Activated CD4-positive, CD25-positive, alpha-beta regulatory T cell treated with anti-CD3 and anti-CD28 coated beads, Interleukin-2, amount 50 U/mL, for 16 hours (primary cell): ENCODE measurements at places on chromosomes 11 and 22.

DNA sequence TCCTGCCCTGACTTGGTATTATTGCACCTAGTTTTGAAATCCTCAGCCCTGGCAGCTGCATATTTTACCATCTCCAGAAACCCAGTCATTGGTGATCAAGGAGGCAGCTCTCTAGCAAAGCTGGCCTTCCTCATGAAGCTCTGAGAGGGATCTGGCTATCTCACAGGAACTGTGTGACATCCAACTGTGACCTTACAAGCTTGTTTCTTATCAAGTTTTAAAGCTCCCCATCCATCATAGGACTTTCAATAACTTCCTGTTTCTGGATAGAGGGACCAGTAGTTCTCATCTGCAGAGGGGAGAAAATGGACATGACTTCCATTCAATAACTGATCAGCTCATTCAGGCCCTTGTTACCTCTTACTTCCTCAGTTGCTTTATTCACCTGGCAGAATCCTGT, 18.2 kb downstream of the CALCA start:
- DNase-seq = no peak

DNA sequence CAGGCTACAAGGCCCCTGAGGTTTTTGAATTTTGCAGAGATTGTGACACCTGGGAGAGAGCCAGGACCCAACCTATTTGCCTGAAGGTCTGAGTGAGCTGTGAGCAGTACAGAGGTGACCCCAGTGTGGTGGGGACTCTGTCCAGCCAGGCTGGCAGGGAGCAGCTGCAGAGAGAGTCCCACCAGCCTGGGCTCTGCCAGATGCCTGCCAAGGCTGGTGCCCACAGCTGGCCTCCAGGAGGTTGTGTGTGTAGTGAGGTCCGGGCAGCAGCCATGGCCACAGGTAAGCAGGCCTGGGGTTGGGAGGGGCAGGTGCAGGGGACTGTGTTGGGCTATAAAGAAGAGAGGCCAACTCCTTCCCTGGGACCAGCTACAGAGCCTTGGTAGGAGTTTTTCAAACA, 144.8 kb downstream of the CRYBB2 start:
- DNase-seq = no peak

DNA sequence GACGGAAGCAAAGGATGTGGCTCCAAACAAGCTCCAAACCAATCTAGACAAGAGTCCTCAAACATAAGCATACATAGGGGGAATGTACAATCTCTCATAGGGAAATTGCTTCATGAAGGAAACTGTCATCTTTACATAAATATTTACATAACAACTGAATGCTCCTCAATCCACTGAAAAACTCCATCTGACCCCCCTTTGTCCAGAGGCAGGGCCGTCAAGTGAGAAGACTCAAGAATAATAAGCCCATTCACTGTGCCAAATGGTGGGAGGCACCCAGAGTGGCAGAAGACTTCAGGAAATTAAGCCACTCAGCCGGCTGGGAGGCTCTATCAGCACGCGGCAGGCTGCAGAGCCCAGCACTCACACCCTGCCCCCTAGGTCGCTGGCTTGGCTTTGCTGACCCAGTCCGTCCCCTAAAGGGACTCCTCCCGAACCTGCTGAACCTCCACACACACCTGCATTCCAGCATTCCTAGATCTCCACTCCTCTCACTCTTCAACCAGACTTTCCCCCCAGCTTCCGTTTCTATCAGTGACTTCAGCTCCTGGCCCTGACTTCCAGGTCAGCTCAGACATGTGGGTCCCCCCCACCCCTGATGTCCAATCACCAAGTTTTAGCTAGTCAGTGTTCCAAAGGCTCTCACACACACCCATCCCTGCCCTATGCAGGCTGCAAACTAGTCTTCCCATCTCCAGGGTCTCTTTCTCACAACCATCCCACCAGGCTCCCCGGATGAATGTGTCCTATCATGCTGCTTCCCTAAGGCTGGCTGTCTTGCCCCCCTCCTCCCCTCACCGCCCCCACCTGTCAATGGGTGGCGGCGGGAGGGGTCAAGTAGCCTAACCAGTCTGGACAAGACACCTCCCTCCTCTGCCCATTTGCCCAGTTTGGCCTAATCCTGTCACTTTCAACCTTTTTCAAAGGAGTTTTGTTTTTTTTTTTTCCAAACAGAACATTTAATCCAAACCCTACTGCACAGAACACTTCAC, 11.3 kb downstream of the VPS37C start:
- no peak for DNase-seq

DNA sequence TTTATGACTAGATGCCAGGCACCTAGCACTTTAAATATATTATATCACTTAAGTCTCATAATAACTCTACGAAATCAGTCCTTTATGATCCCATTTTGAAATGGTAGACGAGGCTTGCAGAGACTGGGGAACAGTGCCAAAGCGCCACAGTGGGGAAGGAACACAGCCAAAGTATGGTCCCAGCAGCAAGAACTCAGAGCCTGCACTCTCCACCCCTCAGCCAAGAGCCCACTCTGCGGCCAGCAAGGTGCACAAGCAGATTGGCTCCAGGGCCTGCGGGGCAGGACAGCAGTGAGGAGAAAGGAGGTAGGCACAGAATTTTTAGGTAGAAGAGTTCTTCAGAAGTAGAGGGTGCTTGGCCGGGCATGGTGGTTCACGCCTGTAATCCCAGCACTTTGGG, 61.4 kb downstream of the NRXN2 start:
- no peak for DNase-seq

DNA sequence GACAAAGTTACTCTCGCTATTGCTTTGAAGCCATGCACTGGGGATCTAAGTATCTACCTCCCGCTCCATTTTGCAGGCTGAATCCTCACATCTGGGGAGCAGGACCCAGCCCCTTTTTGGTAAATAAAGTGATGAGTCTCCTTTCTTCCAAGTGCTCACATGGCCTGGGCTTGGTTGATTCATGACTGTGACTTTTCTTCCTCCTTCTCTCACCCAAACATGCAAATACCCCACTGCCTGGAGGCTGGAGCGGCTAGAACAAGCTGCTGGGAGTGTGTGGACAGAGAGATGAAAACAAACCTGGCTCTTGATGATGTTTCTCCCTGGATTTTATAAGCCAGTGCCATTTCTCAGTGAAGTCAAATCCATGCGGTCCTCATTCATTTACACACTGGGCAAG, 72.7 kb downstream of the TRIM29 start:
- DNase-seq = no peak

DNA sequence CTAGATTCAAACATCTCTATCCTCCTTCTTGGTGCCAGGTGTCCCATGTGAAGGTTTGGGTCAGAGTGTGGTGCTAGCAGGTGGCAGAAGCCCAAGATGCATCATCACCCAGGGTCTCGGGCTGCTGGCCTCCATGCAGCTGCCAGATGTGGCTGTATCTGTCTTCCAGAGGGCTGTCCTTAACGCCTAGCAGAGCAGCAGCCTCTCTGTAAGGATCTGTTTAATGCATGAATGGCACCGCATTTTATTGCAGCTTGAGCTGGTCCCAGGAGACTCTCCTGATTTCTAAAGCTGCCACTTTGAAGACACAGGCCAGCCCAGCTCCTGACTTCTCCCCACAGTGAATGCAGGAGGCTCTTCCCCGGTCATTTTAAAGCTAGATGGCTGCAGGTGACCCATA, 26.3 kb downstream of the SLC1A2 start:
- DNase-seq = no peak

DNA sequence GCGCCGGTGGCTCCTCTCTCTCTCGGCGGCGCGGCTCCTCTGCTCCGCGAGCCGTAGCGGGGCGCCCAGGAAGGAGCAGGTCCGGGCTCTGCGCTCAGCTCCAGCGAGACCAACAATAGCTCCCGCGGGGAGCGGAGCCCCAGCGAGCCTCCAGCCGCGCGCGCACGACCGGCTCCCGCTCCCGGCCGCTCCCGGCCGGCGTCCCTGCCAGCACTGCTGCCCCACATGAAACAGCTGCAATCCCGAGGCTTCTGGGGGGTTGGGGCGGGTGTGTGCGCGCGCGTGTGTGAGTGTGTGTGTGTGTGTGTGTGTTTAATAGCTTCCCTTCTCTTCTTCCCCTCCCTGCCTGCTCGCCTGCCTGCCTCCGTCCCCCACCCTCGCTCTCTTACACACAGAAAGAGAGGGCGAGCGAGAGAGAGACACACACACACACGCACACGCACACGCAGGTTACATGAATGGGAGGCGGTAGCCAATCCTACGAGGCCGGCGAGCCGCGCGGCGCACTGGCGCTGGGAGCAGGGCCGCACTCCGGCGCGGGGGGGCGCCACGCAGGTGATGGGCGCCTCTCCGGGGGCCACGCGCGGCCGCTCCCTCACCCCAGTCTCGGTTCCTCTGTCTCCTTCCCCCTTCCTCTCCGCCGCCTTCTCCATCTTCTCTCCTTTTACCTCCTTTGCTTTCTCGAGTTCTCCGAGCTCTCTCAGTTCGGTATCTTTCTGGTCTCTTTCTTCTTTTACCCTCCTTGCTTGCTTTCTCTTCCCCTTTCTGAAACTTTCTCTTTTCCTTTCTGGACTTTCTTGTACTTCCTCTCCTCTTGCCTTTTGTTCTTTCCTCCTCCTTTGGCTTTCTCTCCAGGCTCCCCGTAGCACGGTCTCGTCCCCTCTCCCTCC, at the start of gene TENM4:
Gene TENM4, minus strand, starts transcription at position 460 of the 890 bp plus-strand sequence. CDS start 371,086 bp downstream, outside the sequence.
- DNase-seq = no peak

DNA sequence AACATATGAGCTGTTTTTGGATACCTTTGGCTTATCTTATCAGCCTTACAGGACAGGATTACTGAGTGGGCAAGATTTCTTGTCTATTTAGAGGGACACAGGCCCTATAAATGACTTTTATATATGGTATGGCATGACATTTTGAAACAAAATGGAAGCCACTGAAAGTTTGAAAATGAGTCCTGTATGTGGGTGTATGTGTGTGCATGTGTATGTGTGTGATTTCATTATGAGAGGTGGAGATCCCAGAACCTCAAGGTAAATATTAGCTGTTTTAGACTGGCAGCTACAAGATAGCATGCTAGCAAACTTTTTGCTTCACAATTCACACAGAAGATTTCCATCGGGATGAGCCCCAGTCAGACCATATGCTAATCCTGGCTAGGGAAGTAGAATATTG, 970.5 kb upstream of the CCDC90B start:
- DNase-seq = no peak

- no peak for DNase-seq
Measured at GRCh38 chr11:111362887-111363411, 16.1 kb downstream of the POU2AF1 start.

DNA sequence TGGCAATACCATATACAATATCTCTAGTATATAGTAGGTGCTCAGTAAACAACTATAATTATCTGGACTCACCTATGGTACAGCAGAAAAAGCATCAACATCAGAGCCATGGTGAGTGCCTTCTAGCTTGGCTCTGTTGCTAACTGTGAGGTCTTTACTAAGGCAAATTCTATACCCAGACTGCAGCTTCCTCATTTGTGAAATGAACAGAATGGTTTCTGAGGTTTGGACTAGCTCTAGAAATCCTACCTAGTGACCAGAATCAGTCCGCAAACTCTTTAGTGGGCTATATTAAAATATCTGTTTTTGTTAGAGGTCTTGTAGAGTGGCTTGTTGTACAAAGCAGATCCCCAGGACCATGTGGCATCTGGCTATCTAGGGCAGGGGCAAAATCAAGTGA, 3.7 kb downstream of the MS4A1 start:
- DNase-seq = no peak

GRCh38 chr11:129295746-129296145, 79.9 kb upstream of the BARX2 start:
- DNase-seq = no peak

DNA sequence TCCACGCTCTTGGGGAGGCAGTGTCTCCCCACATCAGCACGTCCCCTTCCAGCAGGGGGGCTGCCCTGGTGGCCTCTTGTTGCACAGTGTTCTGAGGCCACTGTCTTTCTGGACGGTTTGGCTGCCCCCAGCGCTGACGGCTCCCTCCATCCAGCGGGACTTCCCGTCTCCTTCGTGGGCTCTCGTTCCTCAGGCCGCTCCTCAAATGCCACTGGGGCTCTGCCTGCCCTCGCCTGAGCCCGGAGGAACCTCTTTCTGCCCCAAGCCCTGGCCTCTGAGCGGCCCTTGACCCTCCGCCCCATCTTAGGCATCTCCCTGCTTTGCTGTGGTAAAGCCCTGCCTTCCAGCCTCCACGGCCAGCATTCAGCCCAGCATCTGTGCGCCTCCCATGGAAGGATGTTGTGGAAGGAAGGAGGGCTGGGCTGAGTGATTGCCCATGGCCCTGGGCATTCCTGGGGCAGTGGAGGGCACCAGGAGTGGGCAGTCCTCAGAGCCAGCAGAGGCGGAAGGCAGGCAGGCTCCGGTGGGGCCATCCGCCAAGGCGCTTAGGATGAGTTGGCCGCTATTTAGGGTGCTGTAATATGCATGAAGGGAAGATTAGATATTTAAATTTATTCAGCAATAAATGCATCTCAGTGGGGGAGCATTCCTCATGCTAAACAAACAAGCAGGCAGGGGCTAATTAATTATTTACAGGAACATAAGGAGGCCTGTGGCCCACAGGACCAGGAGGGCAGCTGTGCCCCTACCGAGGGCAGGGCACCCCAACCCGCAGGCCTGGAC, 17.8 kb downstream of the OTUB1 start:
- no peak for DNase-seq

- no peak for DNase-seq
Measured at GRCh38 chr11:107864591-107864990, 6.0 kb upstream of the SLC35F2 start.

GRCh38 chr11:93160808-93161207, 37.0 kb downstream of the SLC36A4 start:
- DNase-seq = no peak

- no peak for DNase-seq
Measured at GRCh38 chr11:63879598-63880402, 37.2 kb downstream of the RCOR2 start.

- DNase-seq = no peak
Measured at GRCh38 chr22:49371325-49372110, 456.2 kb downstream of the BRD1 start.

DNA sequence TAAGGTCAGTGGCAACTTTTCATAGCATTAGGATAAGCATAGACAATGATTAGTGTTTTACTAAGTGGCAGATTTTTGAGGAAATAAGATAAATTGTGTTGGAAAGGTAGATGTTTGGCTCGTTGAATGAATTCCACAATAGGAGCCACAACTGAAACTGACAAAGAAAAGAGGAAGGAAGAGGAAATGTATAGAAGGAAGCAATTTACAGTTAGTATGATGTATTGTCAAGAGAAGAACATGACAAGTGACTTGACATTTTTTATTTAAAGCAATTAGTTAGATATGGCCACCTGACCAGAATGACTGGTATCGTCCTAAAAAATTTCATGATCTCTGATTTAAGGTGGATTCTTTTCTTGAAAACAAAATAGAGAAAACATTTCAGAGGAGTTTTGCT, 3.1 kb upstream of the RAG2 start:
- DNase-seq = no peak

GRCh38 chr11:113828191-113828590, 47.2 kb downstream of the USP28 start:
- no peak for DNase-seq

GRCh38 chr22:47112994-47113852, 350.8 kb downstream of the TBC1D22A start:
- no peak for DNase-seq

- DNase-seq = no peak
Measured at GRCh38 chr11:126345759-126346585, 9.5 kb upstream of the ST3GAL4 start.

DNA sequence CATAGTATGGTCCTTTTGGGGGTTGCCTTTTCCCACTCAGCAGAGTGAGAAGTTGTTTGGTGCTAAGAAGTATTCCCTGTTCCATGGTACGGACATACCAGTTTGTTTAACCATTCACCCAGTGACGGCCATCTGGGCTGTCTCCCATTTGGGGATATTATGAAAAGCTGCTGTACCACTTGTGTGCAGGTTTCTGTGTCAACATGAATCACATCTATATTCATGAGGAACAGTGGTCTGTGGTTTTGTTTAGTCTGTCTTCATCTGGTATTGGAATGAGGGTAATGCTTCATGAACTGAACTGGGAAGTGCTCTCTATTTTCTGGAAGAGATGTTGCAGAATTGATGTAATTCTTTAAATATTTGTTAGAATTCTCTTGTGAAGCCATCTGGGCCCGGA, 89.5 kb downstream of the TRMU start:
- no peak for DNase-seq
